ENCODE measurements at places on chromosomes 2 and 18. TPM values are rescaled to one million over a fixed set of nuclear protein-coding genes. Genes with fewer than 3 reads are reported as not detected.
A peak's percentile ranks its signal among the peaks of the same experiment; 100 is the strongest.

GRCh38 chr18:25077038-25077943 lies 274.7 kb downstream of the ZNF521 start:
- DNase-seq, result no peak

- no peak for DNase-seq
These were observed 31.7 kb upstream of the GPR17 start for GRCh38 chr2:127614246-127614645.

SULT1C4 gene
- total RNA-seq, result not detected

DNA sequence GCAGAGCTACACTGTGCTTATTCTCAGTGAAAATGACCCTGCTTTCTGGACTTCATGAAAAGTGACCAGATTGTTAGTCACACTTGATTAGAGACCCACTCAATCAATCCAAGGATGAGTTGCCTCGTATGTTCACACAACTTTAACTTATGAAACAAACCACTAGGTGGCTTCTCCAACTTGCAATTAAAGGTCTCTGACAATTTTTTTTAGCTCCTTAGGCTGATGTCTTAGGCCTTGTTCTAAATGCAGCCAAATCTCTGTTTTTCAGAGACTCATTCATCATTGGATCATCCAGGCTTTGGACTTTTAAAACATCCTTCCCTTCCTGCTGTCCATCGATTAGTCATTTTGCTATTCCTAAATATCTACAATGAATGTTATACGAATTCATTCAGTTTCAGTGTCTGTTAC lies 63.4 kb downstream of the MREG start:
- peak; percentile 77 for DNase-seq

BCL11A gene
- total RNA-seq, result 159 TPM

SPDYA gene
- total RNA-seq, result 0.76 TPM

DNA sequence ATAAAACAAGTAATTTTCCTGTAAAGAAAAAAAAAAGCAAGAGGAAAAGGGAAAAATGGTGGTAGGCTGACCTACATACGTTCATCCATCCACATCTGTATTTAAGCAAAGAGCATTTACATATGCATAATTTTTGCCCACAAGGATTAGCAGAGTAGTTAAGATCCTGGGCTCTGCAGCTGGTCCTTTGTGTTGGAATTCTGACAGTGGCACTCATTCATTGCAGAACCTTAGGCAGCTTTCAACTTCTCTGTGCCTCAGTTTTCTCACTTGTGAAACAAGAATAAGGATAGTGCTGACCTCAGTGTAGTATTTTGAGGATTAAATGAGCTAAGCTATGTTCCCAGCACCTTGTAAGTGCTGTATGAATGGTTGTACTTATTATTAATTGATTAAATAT lies 211.3 kb downstream of the ARL4C start:
- DNase-seq, result no peak

GRCh38 chr18:65934874-65935273 lies 184.1 kb downstream of the CDH7 start:
- no peak for DNase-seq

GRCh38 chr18:55088561-55088960 lies 129.3 kb upstream of the CCDC68 start:
- DNase-seq, result no peak

DNA sequence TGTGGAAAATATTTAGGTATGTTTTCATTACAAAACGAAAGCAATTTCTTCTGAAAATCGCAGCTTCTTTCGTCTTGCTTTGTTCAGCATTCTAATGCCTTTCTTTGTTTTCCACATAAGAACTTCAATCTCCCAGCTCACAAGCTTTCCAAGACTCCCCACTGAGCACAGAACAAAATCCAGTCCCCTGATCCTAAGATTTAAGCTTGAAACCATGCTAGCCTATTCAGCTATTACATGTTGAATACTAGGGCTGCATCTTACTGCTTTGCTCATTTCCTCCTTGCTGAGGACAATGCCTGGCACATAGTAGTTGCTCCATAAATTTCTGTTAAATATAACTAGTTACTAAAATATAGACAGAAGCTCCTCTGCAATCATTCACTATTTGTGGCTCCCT lies 160.6 kb downstream of the GALNT3 start:
- no peak for DNase-seq

ERICH2 gene
- not detected for total RNA-seq

- DNase-seq, result no peak
These were observed 35.8 kb downstream of the DARS1 start for GRCh38 chr2:135949451-135950234.

AQP12A gene
- total RNA-seq, result not detected

DNA sequence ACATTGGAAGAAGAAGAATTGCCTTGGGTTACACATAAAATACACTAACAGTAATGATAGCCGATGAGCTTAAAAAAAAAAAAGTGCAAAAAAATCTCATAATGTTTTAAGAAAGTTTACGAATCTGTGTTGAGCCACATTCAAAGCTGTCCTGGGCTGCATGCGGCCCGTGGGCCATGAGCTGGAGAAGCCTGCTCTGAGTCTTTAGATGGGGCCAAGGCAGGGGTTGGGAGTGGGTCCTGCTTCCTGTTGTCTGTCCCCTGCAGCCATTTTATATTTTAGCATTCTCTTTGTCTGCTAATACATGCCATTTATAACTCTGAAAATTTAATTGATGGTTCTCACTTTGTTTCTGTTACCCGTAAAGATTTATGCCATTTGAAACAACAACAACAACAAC lies 93.2 kb downstream of the EPC2 start:
- no peak for DNase-seq

DNA sequence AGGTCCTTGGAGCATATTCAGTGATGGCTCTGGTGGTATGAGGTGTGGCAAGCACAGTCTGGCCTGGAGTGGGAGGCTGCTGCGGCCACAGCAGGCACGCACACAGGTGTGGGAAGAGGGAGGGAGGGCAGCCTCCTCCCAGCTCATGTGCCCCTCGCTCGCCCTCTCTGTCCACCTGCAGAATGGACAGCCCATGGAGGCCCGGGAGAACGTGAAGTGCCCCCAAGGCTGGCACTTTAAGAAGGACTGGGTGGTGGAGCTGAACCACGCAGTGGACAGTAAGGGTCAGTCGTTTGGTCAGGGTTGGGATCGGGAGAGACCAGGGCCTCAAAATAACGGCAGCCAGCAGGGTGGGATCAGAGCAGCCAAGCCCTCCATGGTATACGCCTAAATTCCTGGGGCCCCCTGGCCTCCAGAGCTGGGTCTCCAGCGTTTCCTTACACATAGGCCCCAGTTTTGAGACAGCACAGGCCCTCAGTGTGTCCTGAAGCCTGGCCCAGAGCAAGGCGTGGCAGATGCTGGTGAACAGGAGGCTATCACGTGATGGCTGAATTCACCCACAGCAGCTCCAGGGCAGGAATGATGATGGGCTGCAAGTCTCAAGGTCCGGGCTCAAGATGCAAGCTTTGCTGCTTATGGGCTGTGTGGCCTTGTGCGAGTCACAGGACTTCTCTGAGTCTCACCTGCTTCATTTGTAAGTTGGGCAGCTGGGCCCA lies 47.9 kb downstream of the FER1L5 start:
- DNase-seq, result no peak

- no peak for DNase-seq
These were observed 7.7 kb downstream of the L3MBTL4 start for GRCh38 chr18:6406910-6407470.

DNA sequence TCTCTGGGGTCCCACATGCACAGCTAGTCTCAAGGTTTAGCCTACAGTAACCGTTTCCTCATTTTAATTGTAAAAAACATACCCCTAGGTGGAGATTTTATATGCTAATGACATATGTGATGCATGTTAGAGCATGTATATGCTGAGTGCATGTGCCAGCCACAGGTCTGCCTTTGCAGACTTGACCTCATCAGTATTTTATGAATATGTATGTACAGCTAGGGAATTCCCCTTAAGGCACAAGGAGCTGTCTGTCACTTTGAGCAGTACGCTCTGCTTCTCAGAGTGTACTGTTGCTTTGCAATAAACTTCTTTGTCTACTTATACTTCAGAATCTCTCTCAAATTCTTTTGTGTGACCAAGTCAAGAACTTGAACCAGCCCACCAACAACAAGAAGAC lies 131.2 kb upstream of the ERBB4 start:
- no peak for DNase-seq

- no peak for DNase-seq
These were observed 25.7 kb upstream of the ID2 start for GRCh38 chr2:8656160-8656641.

DNA sequence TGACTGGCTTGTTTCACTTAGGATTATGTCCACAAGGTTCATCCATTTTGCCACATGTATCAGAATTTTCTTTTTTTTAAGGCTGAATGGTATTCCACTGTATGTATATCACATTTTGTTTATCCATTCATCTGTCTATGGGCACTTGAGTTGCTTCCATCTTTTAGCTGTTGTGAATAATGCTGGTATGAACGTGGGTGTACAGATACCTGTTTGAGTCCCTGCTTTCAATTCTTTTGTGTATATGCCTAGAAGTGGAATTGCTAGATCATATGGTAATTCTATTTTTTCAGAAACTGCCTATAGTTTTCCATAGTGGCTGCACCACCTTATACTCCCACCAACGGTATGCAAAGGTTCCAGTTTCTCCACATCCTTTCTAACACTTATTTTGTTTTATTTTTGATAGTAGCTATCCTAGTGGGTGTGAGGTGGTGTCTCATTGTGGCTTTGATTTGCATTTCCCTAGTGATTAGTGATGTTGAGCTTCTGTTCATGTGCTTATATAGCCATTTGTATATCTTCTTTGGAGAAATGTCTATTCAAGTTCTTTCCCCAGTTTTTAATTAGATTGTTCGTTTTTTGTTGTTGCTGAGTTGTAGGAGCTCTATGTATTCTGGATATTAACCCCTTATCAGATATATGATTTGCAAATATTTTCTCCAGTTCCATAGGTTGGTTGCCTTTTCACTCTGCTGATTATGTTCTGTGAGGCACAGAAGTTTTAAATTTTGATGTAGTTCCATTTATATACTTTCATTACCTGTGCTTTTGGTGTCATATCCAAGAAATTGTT lies 40.7 kb downstream of the TTC39C start:
- no peak for DNase-seq

GRCh38 chr2:223779877-223780276 lies 57.5 kb downstream of the AP1S3 start:
- DNase-seq, result peak; percentile 87

GRCh38 chr2:223235986-223236385 lies 184.0 kb downstream of the KCNE4 start:
- DNase-seq, result no peak

DNA sequence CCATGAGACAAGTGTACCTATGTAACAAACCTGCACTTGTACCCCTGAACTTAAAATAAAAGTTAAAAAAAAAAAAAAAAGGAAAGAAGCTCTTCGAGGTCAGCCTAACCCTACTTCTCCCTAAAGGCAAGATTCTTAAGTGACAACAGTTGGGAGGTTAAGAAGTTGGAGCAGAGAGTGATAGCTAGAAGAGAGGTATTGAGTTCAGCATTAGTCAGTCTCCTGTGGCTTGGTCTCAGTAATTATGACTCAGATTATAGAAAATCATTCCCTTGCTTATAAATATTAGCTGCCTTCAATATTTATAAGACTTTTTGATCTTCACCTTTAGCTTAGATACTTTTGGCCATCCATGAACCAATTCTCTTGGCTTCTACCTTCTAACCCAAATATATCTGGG lies 926.8 kb upstream of the SLC39A10 start:
- DNase-seq, result no peak

NOL4 gene
- 18.5 TPM for total RNA-seq

GPR39 gene
- total RNA-seq, result not detected

GRCh38 chr2:14756981-14757657 lies 124.6 kb downstream of the LRATD1 start:
- DNase-seq, result no peak

- DNase-seq, result peak; percentile 91
These were observed 20.4 kb upstream of the BCL2 start for GRCh38 chr18:63339920-63340484.

- no peak for DNase-seq
These were observed 39.0 kb downstream of the NOL10 start for GRCh38 chr2:10650761-10651160.

GRCh38 chr2:46569766-46570165 lies 90.4 kb downstream of the TMEM247 start:
- DNase-seq, result no peak

DNA sequence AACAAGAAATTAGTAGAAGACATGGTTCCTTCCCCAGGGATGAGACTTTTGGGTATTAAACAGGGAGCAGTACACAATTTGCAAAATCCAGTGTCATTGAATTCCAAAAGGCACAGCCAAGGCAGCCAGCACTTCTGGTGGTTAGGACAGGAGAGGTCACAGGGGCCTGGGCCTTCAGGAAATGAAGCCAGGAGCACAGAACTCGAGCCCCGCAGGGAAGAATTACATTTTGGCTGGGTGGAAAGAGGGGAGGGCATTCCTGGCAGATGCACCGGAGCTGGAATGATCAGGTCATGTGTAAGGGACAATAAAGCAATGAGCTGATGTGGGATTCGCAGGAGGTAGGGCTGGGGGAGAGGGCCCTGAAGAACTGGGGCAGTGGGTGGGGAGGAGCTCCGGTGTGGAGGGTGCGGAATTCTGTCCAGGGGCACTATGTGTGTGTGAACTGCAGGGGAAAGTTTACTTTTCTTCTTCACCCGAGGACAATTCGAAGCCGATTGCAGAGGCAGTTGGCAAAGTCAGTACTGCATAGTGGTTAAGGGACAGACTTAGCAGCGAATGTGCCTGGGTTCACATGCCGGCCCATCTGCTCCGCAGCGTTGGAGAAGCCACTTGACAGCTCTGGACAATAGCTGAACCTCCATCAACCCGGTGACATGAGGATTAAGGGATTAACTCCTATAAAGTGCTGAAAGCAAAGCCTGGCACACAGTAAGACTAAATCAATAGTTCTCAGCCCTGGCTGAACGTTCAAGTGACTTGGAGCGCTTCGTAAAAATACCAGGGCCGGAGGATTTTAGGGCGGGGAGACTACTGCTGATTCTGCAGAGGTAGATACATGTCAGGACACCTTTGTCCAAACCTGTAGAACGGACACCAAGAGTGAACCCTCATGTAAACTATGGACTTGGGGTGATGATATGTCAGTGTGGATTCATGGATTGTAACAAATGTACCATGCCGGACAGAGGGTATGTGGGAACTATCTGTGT lies 36.4 kb downstream of the ALPK2 start:
- DNase-seq, result no peak

- no peak for DNase-seq
These were observed 128.7 kb downstream of the EIPR1 start for GRCh38 chr2:3248754-3249475.

Data from Karpas-422 (cell line).